ENCODE measurements at places on chromosomes 2 and 18.
A peak's percentile ranks its signal among the peaks of the same experiment; 100 is the strongest.

- no peak for DNase-seq
Observed at GRCh38 chr2:10149635-10150034, 27.1 kb downstream of the RRM2 start.

- DNase-seq, result no peak
Observed at GRCh38 chr2:138671566-138671965, 108.6 kb downstream of the NXPH2 start.

- no peak for DNase-seq
Observed at GRCh38 chr18:24602201-24602600, 141.8 kb downstream of the HRH4 start.

GRCh38 chr18:57523171-57523956 lies 63.1 kb downstream of the FECH start:
- no peak for DNase-seq

GRCh38 chr2:47006374-47007222 lies 91.0 kb upstream of the MCFD2 start:
- no peak for DNase-seq

DNA sequence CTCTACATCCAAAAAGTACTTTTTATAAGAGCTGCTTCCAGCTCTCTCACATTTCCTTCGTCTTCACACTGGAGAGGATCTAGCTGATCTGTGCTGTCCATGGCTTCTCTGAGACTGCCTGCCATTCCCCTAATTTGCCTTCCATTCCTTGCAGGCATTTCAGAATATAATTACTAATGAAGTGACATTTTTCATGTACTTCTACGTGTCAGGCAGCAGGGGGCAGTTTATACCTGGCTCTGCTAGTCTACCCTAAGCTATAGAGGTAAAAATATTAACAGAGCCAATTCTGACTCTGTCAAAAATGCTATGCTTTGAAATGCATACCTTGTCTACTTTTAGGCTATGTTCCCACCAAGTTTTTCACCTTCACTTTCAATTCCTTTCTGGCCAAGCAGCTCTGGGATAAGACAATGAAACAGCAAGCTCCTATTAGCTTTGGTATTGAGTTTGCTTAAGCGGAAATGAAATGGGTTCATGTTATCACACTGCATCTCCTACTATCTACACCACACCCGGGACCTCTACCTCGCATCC lies 81.9 kb downstream of the MEP1B start:
- no peak for DNase-seq

- DNase-seq, result no peak
Observed at GRCh38 chr2:112032689-112033465, 22.2 kb upstream of the TMEM87B start.

DNA sequence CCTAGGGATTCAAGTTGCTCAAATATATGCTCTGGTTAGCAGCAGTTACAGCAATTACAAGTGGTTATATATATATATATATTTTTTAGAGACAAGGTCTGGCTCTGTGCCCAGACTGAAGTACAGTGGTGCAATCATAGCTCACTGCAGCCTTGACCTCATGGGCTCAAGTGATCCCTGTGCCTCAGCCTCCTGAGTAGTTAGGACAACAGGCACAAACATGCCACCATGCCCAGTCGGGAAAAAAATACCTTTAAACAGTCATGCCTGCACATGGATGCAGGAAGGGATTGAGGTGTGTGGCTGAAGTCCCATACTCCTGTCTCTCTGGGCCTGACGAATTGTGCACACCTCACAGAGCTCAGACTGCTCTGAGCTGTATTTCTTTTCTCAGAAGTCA lies 19.6 kb upstream of the DNAH7 start:
- DNase-seq, result no peak

DNA sequence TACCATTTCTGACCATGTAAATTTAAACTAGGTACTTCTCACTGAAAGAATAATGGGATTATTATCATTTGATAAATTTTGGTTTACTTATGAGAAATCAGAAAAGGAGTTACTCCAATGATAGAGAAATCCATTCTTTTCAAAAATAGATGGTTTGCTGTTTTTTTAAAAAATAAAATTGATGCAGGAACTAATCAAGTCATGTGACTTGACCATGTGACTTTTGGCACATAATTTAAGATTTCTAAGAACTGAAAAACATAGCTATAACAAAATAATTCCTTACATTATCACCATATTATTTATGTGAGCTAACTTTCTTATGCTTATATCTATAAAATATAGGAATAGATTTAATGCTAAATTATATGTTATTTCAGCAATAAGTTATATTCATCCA lies 247.1 kb upstream of the FIGN start:
- no peak for DNase-seq

DNA sequence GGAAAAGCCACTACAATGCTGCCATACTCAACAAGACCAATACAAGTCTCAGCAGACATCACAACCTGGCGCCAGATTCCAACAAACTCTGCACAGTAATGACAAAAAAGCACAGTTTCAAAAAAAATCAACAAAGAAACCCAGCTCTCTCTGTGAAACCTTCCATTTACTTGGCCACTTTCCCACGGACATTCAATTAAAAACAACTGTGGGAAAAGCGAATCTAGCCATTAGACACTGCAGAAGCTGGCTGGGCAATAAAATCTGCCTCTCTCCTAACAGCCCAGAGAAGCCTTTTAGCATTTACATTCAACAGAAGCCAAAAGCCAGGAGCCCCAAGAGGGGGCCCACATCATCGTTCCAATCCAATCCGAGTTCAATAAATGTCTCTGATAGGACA lies 128.9 kb downstream of the HDAC4 start:
- DNase-seq, result no peak

- DNase-seq, result no peak
Observed at GRCh38 chr2:69272803-69273471, 114.1 kb downstream of the GFPT1 start.

DNA sequence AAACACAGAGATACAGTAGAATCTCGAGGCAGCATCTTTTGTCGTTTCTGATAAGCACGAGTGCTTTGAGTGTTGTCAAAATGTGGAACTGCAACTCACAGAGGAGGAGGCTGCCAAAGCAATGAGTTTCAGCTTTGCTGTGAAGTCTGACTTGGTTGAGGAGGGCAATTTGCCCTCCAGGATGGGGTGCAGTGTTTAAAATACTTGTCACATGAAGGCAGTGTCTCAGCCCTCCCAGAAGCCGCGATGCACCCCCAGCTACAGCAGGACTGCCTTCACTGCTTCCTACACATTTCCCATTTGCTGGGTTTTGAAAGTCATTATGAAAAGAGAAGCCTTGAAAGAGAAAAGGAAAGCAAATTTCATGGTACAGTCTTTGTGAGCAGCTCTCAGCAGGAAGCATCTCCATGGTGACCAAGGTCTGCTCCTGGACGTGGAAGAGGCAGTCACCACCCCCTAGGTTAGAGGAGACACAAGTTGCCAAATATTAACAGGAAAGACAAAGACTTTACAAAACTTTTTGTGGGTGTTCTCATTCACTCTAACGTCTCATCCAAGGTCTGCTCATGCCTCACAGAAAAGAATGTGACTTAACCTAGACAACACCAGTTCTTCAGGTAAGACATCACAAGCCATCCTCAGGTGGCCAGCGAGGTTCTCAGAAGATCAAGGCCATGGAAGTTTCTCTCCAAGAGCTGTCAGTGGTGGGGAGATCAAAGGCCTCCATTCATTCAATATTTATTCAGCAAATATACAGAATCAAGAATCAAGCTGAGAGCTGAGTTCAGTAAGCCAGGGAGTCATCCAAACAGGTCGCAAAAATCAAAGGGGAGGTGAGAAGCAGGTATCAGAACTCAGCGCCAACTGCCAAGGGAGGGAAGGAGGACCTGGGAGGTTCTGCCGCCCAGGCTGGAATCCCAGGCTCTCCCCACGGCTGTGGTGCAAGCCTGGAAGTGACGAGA lies 476.0 kb downstream of the EIPR1 start:
- DNase-seq, result no peak

DNA sequence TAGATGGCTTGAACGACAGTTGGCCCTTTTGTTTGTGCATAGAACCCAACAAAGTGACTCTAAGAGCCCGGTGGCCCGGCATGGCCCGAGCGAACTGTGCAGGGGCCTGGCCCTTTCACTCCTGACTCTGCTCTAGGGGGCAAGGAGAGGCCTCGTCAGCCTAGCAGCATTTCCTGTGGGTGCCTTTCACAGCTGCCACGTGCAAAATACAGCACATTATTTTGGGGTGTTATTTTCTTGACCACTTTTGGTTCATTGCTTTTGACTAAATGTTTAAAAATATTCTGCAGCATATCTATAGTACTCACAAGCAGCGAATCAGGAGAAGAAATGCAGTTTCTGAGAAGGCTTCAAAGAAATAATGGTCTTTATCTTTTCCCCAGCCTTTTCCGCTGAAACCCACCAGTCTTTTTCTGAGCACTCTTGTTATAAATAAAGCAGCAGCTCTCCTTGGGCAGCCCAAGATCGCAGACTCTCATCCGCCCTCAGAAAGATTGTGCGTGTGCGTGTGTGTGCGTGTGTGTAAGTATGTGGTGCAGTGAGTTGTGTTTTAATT lies 31.3 kb downstream of the DGKD start:
- DNase-seq, result no peak

DNA sequence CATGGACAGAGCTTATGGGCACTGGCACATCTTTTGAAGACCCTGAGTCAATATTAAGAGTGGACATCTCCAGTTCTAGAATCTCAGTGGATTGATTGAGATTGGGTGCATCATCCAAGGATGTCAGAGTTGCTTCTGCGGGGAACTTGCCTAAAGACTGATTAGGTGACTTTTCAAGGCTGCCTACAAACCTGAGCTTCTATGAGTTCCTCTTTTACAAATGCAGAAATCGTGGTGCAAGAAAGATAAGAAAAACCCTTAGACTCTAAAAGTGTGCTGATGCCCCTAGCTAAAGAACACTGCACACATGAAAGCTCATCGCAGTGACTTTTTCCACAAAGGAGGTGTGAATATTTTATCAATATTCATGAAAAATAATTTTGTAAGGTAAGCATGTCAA lies 86.8 kb upstream of the NEDD4L start:
- no peak for DNase-seq

GRCh38 chr2:229980431-229981184 lies 58.3 kb downstream of the FBXO36 start:
- no peak for DNase-seq

GRCh38 chr2:140504601-140505000 lies 1626.2 kb downstream of the LRP1B start:
- no peak for DNase-seq

- no peak for DNase-seq
Observed at GRCh38 chr2:203830304-203831055, 37.1 kb upstream of the CTLA4 start.

DNA sequence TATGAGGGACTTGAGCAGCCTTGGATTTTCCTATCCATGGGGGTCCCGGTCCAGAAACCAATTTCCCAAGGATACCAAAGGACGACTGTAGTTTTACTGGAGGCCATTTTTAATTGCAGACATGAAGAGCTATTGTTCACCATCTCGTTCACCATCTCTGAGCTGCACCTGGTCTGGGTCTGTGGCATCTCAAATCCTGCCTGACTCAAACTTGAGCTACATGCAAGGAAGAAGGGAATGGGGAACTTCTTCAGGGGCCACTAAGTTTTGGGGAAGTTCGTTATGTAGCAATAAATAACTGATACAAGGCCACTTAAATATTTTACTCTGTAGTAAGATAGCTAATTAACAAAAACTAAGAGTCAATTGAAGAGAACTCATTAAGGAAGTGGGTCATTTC lies 2.1 kb upstream of the SMCHD1 start:
- DNase-seq, result no peak

DNA sequence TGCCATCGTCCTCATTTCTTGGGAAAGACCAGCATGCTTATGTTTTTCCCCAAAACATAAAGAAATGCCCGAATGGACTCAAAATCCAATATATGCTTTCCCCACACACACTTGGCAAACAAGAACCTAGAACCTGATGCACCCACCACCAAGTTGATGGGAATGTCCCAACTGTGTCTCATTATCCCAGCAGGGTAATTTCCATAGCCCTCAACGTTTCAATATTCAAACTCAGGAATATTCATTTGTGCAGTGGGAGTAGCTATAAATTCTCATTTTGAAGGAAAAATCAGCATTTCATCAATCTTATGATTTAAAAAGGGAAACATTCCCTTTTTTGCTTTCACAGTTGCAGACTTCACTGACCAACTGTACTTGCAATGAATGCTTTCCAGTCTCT lies 50.7 kb downstream of the SNORC start:
- DNase-seq, result no peak

DNA sequence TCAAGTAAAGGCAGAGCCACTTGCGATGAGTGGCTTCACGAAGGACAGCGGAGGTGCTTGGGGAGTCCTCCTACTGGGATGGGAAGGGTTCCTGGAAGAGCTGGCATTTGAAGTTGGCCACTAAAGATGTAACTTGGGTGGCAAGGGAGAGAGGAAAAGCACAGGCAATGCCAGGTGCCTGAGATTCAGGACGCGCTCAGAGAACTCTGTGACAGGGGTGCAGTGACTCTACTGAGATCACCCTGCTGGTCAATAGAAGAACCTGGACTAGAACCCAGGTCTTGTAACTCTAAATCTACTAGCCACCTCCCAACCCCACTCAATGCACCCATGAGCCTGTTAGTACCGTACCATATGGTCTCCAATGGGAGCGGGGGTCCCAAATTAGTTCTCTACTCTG lies 5.4 kb upstream of the GRHL1 start:
- DNase-seq, result no peak

DNA sequence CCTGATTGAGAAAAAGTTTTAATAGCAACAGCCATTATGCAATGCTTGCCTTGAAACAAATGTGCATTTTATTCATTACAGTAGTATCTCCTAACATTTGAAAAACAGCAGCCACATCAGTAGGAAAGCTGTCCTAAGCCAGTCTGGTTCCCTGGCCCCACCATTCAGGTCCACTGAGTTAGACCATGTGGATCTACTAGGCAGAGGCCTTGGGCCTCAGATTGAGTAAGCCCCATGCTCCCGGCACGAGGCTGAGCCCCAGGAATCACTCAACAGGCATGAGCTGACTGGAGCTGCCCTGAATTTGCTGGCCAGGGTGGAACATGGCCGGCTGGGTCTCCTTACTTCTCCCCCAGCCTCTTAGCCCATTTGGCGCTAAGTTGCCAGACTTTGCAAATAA lies 103.4 kb downstream of the ZFP36L2 start:
- DNase-seq, result no peak

DNA sequence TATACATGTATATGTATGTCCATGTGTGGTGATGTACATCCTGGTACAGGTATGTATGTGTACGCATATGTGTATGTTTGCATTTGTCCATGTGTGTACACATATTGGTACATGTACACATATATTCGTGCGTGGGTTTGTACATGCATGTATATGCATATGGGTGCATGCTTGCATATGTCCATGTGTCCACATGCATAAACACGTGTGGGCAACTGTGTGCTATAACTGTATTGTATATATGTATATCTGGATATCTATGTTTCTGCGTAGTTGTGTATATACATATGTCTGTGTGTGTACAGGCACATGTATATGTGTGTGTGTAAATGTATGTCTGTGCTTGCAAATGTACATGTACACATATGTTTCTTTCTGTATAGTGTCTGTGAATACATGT lies 858.5 kb downstream of the CNTNAP5 start:
- no peak for DNase-seq

- peak; percentile 21 for DNase-seq
Observed at GRCh38 chr2:227106845-227107759, 56.9 kb downstream of the COL4A4 start.

GRCh38 chr2:181814057-181814491 lies 77.5 kb upstream of the ITPRID2 start:
- DNase-seq, result no peak

- DNase-seq, result no peak
Observed at GRCh38 chr2:122451040-122451439, 695.6 kb downstream of the TSN start.

Data from activated CD4-positive, alpha-beta T cell treated with anti-CD3 and anti-CD28 coated beads, Interleukin-2, amount 50 U/mL, for 24 hours (primary cell).